ENCODE measurements at places on chromosomes 2 and 18.

- no peak for DNase-seq
Observed at GRCh38 chr2:227717687-227718567, at the start of gene SLC19A3. Gene SLC19A3, minus strand, starts transcription at chr2:227718028. Its CDS starts 15,710 bp downstream, at chr2:227702318.

DNA sequence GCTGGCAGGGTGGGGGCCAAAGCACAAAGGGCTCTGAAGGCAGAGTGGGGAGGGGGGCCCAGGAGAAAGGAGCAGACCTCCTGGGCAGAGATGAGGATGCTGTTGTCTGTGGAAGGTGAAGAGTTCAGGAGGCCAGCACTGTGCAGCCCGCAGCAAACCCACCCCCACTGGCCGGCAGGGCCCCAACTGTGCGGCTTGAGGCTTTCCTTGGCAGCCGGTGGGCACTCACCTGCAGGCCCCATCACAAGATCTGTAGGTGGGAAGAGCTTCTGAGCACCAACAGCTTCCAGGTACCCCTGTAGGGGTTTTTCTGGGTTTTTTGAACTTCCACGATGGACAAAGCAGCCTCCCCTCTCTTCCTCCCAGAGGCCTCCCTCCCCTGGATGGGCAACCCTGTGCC, 72.9 kb downstream of the NDUFA10 start:
- no peak for DNase-seq

- no peak for DNase-seq
Observed at GRCh38 chr2:29293830-29294438, 178.7 kb downstream of the CLIP4 start.

DNA sequence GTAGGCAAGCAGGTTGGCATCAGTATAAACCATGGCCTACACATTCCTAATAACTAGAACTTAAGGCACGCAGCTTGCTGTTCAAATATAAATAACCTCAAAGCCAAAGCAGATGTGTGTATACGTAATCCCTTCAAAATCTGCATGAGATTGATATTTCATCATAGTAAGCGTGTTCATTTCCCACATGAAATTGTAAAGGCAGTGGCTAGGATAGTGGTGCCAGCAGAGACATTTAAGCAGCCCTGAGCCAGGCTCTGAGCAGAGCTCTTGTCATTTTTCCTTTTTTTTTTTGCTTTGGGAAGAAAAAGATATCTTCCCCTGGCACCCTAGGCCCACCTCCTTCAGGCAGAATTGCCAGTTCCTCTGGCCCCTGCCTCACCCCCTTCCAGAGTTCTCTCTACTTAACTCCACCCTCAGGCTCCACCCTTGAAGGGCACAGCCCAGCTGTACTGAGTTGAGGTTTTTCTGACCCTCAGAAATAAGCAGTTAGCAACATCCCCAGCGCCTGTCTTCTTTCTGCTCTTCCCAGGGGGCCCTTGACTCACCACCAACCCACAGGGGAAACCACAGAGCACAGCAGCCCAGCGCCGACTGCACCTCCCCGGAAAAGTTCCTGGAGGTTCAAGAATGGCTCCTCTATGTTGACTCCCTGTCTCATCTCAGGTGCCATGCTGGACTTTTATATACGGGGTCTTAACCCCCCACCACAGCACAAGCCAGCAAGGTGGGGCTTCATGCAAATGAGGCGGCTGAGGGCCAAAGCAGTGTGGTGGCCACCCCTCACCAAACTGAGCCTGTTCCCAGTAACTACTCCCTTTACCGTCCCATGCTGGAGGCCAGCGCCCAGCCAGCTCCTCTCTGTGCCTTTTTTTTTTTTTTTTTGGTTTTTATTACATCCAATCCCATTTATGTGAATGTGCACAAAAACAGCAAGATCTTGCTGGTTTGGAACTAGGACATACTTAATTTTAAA, 84.7 kb downstream of the EHD3 start:
- peak; percentile 5 for DNase-seq

GRCh38 chr2:215966951-215967350, 46.4 kb downstream of the MREG start:
- DNase-seq: no peak

- no peak for DNase-seq
Observed at GRCh38 chr2:171712051-171712450, 24.8 kb downstream of the DYNC1I2 start.

GRCh38 chr2:219437141-219437540, 2.5 kb downstream of the SPEG start:
- DNase-seq: no peak

GRCh38 chr18:30177056-30177455, 865.5 kb downstream of the DSC3 start:
- DNase-seq: no peak

DNA sequence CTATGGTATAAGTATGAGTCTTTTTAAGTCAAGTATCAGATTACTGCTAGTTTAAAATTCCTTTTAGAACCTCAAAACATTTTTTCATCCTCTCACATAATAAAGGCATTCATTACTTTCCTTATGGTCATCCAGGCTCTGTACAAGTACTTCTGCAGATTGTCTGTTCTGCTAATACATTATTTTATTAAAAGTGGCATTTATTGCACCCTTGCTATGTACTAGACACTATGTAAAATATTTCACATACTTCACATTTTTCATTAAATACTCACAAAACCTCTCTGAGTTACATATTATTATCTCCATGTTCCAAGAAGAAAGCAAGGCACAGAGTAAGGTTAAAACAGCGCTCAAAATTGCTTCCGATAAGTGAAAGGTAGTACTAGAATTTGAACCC, 84.1 kb downstream of the RAPH1 start:
- no peak for DNase-seq

DNA sequence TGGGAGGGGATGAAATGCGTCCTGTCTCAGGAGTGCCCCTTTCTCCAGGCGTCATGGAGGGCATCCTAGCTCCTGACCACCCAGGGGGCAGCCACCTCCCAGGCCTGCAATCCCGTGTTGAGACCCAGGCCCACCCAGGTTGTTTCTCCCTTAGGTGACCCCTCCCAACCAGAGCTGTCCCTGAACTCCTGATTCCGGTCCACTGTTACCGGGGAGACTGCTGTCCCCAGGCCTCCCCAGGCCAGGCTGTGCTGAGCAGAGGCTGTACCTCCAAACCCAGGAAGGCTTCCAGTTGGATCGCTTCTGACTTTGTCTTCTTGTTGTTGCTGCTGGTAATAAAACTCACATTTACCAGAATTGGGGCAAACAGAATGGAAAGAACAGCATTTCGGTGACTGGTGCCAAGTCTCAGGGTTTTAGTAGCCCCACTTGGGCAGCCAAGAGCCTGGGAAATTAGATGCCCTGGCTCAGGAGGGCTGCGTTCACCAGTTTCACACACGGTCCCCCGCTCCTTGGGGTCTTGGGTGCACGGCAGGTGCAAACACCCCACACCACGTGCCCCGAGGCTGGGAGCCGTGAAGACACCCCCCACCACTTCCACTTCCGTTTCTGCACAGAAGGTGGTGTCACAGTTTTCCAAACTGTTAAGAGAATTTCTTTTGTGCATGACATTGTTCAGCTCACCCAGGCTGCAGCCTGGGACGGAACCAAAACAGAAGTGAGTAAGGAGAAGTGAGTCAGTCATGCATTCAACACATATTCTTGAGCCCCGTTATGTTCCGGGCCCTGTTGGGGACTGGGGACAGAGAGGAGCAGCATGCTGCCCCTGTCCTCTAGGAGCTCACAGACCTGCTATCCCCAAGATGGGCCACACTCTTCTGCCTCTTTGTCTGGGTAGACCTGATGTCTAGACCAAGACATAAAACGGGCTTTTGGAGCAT, 29.4 kb downstream of the ITM2C start:
- no peak for DNase-seq

GRCh38 chr2:181957668-181958067, 28.0 kb upstream of the PPP1R1C start:
- no peak for DNase-seq

DNA sequence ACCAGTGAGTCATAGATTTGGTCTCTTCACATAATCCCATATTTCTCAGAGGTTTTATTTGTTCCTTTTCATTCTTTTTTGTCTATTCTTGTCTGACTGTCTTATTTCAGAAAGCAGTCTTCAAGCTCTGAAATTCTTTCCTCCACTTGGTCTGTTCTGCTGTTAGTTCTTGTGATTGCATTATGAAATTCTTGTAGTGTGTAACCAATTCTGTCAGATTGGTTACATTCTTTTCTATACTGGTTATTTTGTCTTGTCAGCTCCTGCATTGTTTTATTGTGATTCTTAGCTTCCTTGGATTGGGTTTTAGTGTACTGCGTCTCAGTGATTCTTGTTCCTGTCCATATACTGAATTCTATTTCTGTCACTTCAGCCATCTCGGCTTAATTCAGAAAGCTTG, 18.6 kb downstream of the EHBP1 start:
- no peak for DNase-seq

DNA sequence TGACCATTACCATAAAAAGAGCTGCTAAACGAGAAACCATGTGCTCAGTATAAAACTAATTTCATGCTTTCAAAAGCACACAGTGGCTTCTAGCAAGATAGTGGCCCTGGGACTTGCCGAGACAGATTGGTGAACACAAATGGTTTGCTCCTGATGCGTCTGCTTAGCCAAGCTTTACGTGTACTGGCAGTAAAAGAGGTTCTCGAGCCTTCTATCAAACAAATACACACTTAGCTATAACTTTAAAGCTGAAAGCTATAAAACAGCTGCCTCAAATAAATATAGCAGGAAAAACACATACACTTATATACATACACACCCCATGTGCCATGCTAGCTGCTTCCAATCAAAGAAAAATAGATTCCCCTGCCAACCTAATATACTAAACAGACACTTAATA, 117.0 kb downstream of the ZNF385B start:
- DNase-seq: no peak

Data from activated T-helper 1 cell treated with Interleukin-2 at 50 U/mL for 16 hours (primary cell).